ENCODE measurements at places on chromosomes 7 and 10.

DNA sequence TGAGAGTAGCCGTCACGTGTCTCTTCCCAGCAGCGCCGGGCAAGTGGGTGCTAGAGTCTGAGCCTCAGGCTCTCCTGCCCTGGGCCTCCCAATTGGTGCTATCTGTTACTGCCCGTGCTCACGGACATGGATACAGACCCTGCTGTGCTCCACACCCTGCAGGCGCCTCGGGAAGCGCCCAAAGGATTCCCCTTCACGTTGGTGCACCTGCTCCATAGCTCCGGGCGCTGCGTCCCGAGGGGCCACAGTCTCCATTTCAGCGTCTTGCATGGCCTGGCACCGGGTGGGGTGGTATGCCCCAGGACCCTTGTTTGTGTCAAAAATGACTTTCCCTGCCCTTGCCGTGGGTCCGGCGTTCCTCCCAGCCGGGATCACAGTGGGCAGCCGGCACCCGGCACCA lies 13.8 kb upstream of the ZNF212 start:
- DNase-seq: no peak

DNA sequence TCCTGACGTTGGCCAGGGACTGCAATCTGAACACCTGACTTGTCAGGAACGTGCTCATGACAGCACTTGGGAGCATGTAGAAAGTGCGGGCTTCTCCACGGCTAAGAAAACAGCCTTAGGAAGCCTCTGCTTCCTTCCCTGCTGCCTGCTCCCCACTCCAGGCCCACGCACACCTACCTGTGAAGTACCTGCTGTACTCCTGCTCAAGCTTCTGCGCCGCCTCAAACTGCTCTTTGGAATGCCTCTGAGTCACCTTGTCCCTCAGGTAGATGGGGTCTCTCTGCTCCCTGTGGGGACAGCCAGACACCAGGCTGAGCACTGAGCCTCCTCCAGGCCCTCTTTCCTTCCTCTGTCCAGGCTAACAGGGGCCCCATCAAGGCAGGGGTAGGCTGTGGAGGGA lies 132.7 kb downstream of the DLG5 start:
- no peak for DNase-seq

GRCh38 chr10:131959841-131960240 lies 21.9 kb downstream of the BNIP3 start:
- DNase-seq: no peak

GRCh38 chr7:48438206-48438605 lies 266.9 kb downstream of the ABCA13 start:
- no peak for DNase-seq

DNA sequence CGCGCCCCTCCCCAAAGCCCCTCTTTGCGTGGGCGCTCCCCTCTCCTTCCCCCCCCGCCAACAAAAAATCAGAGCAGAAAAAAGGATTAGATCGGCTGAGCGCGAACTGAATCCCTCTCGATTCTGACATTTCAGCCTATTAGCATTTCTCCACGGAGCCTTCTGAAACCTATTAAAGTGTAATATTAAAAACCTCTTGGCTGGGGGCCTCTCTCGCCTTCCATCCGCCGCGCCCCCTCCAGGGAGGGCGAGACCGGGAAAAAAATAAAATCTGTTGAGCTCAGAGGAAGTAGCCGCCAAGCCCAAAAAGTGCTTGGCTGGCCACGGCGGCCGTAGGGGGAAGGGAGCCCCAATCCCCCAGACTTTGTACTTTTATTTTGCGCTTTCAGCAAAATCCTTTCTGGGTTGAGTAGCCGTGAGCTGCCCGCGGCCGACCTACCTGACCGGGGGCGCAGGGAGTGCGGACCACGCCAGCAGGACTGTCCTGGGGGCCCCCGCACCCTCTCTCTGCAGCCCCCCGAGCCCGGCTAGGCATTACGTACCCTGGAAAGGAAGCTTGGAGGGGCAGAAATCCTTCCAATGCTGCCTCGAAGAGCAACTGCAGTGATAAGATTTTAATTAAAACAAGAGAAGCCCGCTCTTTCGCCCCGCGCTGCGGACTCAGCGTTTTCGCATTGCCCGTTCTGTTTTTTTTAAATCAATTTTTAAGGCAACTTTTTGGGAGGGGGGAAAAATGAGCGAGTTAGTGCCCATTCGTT lies 1.3 kb upstream of the TNRC18 start:
- DNase-seq: peak; percentile 77

GRCh38 chr7:41692251-41692650 lies 10.6 kb downstream of the INHBA start:
- no peak for DNase-seq

GRCh38 chr7:120984406-120984805 lies 4.1 kb upstream of the CPED1 start:
- no peak for DNase-seq

DNA sequence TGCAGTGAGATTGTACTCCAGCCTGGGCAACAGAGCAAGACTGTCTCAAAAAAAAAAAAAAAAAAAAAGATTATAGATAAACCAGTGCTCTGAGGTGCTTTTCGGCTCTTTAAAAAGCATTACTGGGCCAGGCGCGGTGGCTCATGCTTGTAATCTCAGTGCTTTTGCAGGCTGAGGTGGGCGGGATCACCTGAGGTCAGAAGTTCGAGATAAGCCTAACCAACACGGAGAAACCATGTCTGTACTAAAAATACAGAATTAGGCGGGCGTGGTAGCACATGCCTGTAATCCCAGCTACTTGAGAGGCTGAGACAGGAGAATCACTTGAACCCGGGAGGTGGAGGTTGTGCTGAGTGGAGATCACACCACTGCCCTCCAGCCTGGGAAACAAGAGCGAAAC lies 6.6 kb upstream of the HNRNPF start:
- no peak for DNase-seq

- no peak for DNase-seq
Measured at GRCh38 chr10:67015225-67015624, 89.4 kb downstream of the LRRTM3 start.

- no peak for DNase-seq
Measured at GRCh38 chr10:11462071-11462470, 149.4 kb downstream of the USP6NL start.

DNA sequence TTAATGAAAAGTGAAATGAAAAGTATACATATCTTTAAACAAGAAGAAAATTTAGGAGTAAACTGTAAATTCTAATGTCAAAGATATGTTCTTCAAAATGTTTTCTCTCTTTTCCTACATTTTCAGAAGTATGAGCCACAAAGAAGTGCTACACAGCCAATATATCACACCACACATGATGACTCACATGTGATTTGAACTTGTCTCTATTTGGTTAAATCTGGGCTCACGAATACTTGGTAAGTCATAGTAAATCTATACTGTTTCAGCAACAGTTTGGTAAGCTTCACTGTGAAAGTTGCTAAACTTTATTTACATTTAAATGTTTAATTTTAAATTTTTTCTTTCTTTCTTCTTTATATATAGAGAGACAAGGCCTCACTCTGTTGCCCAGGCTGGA lies 380.6 kb upstream of the IGFBP3 start:
- DNase-seq: no peak

GRCh38 chr10:83871187-83872081 lies 267.9 kb upstream of the GHITM start:
- peak; percentile 51 for DNase-seq

DNA sequence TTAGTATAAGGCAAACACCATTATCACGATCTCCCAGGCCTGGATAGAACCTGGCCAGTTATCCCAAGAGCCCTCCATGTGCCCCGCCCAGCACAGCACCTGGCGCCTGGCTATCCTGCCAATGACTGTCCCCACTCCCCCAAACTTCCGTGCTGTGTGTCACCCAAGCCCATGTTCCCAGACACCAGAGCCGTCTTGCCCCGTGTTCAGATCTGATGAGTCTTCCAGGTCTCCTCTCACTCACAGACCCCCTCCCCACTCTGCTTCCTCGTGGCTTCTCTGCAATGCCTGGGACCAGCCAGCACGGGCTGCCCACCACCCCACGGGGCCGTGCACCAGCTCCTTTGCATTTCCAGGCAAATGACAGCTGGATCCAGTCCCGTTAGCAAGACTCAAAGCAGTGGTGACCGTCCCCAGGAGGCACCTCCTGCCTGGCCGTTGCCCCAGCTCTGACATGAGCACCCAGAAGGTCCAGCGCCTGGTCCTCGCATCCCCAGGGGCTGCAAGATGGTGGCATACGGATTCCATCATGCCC lies 43.8 kb upstream of the INPP5A start:
- DNase-seq: no peak

- DNase-seq: no peak
Measured at GRCh38 chr7:107846324-107846723, 43.3 kb upstream of the SLC26A3 start.

DNA sequence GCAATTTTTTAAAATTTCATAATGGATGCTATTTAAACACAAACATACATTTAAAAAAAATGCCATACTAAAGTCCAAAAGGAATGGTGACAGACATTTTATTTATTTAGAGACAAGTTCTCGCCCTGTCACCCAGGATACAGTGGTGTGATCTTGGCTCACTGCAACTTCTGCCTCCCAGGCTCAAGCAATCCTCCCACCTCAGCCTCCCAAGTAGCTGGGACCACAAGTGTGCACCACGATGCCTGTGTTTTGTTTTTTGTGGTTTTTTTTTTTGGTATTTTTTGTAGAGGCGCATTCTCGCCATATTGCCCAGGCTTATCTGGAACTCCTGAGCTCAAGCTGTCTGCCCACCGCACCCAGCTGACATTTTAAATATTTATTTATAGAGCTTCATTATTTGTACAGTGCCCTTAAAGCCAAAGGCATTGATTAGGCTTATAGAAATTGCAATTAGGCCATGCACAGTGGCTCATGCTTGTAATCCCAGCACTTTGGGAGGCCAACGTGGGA lies 703.5 kb downstream of the AUTS2 start:
- no peak for DNase-seq

GRCh38 chr10:49512121-49512809 lies 26.7 kb downstream of the ERCC6 start:
- no peak for DNase-seq

DNA sequence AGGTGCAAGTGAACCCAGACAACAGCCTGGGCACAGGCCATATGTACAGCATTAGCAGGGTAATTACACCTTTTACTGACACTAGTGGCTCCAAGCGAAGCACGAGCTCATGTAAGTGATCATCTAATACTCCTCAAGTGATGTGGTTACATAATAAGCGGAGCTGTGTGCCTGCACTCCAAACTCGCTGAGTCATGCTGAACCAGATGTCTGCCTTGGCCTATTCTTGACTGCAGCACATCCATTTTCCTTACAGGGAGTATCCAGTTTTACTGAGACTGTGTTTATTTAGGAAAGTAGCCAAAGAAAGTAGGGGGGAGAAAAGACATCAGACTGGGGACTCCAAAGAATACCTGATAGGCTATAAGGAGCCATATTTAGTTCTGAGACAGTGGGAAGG lies 90.1 kb downstream of the GRM3 start:
- no peak for DNase-seq

DNA sequence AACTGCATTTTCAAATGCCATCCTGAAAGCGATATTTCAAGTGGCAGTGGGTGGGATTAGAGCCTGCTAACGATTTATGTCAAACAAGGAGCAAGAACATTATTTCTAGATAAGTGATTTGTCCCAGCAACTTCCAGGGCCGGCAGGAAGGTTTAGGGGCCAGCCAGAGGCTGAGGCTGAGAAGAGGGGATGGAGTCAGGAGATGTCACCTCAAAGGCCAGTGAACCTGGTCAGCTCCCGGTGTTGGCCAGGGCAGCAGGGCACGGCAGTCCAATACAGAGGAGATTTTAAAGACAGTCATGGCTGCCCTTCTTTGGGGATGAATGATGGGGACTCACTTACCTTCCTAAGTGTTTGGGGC lies 105.7 kb upstream of the PPIF start:
- no peak for DNase-seq

DNA sequence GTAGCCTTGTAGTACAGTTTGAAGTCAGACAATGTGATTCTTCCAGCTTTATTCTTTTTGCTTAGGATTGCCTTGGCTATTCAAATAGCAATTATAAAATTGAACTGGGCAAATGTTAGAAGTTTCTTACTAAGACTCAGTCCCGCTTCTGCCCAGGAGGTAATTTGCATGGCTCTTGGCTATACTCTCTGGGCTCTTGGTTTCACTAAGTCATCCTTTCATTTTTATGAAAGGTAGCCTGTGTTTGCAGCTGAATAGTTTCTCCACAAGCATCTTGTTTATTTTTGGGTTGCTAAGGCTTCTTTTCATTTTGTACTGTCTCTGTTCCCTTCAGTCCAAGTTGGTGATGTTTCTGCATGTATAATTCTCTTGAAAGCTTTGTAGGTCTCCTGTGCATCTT lies 340.6 kb downstream of the SH2D4B start:
- no peak for DNase-seq

DNA sequence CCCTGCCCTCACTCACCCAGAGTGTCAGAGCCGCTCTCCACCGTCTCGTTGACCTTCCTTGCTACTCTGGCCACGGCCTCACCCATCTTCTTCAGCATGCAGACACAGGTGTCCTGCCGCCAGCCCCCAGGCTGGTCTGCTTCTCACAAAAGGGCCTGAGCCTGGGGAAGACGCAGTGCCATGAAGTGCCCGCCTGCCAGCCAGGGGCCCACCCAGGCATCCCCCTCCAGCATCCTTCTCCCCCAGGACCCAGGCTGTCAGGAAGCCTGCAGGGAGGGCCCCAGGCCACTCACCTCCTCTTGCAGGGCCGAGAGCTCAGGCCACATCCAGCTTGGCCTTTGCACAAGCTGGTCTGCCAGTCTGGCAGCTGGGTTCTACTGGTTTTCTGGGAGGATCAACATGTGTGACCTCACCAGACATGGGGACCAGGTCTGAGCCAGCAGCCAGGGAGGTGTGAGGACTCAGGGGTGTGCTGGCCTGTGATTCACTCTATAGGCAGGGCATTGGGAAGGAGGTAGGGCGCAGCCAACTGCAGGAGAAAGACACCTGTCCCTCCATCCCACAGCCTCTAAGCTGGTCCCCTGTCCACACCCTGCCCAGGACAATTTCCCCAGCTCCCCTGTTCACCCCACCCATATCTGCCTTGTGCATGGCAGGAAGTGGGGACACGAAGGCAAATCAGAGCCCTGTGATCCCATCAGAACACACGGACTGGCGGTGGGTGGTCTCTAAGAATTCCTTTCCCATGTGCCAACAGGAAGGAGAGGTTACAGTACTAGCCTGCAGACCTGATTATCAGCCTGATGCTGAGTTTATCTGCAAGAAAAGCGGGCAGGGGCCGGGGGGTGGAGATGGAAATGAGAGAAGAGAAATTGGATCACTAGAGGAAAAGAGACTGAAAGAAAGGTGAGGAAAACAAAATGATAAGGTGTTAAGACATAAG lies 5.7 kb downstream of the LRRC20 start:
- DNase-seq: no peak

GRCh38 chr7:12550956-12551355 lies 19.6 kb upstream of the SCIN start:
- DNase-seq: no peak

GRCh38 chr10:2839081-2839725 lies 228.1 kb upstream of the PFKP start:
- peak; percentile 18 for DNase-seq

GRCh38 chr7:33921216-33921938 lies 16.0 kb downstream of the BMPER start:
- peak; percentile 57 for DNase-seq

All from left ventricle myocardium inferior (tissue), 1 donor.